ENCODE measurements at places on chromosomes 2 and 18. TPM values are rescaled to one million over a fixed set of nuclear protein-coding genes. Genes with fewer than 3 reads are reported as not detected.

The NFU1 gene
- total RNA-seq, result 29.3 TPM

The MALT1 gene
- total RNA-seq, result 32.4 TPM

GRCh38 chr2:62334009-62334408, 138.1 kb downstream of the B3GNT2 start:
- H3K36me3 ChIP-seq, result no peaks in the 10 kb centered on the region
- no peak for DNase-seq
- no peaks in the 10 kb centered on the region for H3K27me3 ChIP-seq
- no peak overlapping the region for H3K27ac ChIP-seq

GRCh38 chr18:39480494-39481195, 1915.0 kb upstream of the CELF4 start:
- no peaks in the 10 kb centered on the region for H3K36me3 ChIP-seq
- H3K27me3 ChIP-seq, result no peaks in the 10 kb centered on the region
- no peak overlapping the region for H3K4me3 ChIP-seq
- DNase-seq, result no peak
- H3K4me1 ChIP-seq, result no peaks in the 10 kb centered on the region
- no peak overlapping the region for H3K27ac ChIP-seq

Data from activated T-helper 1 cell treated with anti-CD3 and anti-CD28 coated beads, Interleukin-12 subunit alpha, Interleukin-12 subunit beta, Interleukin-2, Interleukin-4 antibody, amounts not matched to agents 30 ng/mL and 10 ng/mL and 1 ng/mL, durations not matched to agents 14 hours and 24 hours and 36 hours (primary cell).